Stimulated activated CD4-positive, alpha-beta T cell treated with anti-CD3 and anti-CD28 coated beads, Interleukin-1b, Interleukin-23, amount 100 ng/mL, for 1 hour (primary cell): ENCODE measurements at places on chromosomes 2 and 18.

- no peak for DNase-seq
Observed at GRCh38 chr18:37335409-37335736, 230.2 kb downstream of the CELF4 start.

- DNase-seq = no peak
Observed at GRCh38 chr2:1696472-1696871, 47.8 kb downstream of the PXDN start.

GRCh38 chr2:64624862-64625261 lies 28.9 kb downstream of the SERTAD2 start:
- no peak for DNase-seq

DNA sequence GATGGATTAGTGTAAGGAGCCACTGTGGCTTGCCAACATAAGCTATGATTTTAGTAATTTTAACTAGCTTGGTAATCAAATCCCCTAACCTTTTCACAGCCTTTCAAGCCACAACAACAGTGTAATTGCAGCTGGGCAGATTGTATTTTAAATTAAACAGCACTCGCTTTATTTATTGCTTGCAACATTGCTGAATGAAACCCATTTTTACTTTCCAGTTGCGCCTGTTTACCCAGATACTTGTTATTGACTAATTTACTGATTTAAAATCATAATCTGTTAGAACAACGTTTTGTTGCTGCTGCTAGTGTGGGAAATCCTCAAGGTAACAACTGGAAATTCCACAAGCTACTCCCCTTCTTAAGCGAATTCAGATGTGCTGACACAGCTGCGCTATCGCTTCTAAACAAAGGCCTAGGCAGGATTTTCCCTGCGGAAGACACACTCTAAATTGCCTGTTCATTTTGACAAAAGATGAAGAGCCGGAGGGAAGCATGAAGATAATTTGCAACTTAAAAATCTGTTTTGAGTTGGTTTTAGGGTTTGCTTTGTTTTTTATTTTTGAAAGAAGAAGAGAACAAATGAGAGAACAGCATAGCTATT lies 283.9 kb downstream of the ALPK2 start:
- no peak for DNase-seq

- DNase-seq = no peak
Observed at GRCh38 chr18:78517973-78518372, 461.6 kb upstream of the SALL3 start.
